ENCODE measurements at places on chromosomes 16 and 17. TPM values are rescaled to one million over a fixed set of nuclear protein-coding genes. Genes with fewer than 3 reads are reported as not detected.
A peak's percentile ranks its signal among the peaks of the same experiment; 100 is the strongest.

- no peak for DNase-seq
These were observed 802 bp downstream of the CYLD start for GRCh38 chr16:50742576-50743200.

GRCh38 chr16:1580956-1581355 lies 30.9 kb downstream of the IFT140 start:
- no peak for DNase-seq

DNA sequence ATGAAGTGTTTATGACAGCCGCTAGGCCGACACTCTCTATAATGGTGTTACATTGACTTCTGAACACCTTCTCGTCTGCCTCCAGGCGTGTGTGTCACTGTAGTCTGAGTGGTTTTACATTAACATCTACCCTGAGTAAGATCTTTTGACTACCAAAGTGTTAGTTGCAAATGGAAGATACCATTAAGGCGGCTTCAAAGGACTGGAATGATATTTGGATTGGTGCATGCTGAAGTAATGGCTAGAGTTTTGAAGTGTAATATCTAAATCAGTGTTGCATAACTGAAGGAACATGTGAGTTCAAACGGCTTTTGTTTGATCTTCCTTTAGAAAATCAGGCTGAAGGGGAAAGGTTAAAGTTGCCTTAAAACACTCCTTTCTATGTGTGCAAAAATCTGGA lies 52.2 kb downstream of the BCAS3 start:
- DNase-seq = no peak

DNA sequence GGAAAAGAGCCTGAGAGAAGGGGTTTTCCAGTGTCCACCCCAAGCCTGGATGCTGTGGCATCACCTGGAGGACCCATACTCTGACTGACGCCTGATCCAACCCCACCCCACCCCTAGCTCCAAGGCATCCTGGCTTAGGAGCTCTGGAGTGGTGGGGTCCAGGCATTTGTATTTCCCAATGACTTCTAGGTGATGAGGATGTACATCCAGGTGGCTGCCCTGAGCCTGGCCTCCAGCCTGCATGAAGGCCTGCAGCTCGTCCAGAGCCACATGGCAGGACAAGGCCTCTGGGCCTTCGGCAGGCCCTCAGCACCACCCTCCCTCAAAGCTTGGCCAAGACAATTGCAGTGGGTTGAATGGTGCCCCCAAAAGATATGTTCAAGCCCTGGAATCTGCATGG lies 347.5 kb downstream of the C16orf95 start:
- DNase-seq = no peak

GDE1 gene
- 87.7 TPM for total RNA-seq

GRCh38 chr17:13843862-13844635 lies 225.3 kb upstream of the COX10 start:
- DNase-seq = peak; percentile 10

- DNase-seq = no peak
These were observed 16.8 kb downstream of the SMCR8 start for GRCh38 chr17:18331879-18332278.

WNT9B gene
- not detected for total RNA-seq

- DNase-seq = no peak
These were observed 169.0 kb downstream of the ENGASE start for GRCh38 chr17:79243603-79243990.

DNA sequence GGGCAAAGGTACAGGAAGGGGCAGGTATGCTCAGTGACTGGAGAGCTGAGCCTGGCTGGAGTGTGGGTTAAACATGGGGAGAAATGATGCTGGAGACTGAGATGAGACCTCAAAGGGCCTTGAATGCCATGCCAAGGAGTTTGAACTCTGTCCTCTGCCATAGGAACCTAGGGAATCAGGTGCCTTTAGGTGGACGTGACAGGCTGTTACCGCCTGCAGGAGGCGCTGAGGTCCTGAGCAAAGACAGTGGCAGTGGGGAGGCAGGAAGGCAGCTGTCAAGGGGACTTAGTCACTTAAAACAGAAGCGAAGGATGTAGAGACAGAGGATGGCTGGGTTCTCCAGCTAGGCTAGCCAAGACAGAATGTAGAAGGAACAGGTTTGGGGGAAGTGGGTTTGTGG lies 9.1 kb downstream of the PSMB3 start:
- DNase-seq = peak; percentile 32

GRCh38 chr16:8173111-8173644 lies 417.1 kb downstream of the TMEM114 start:
- peak; percentile 83 for DNase-seq

- no peak for DNase-seq
These were observed 14.8 kb upstream of the NUDT16L1 start for GRCh38 chr16:4678596-4678995.

PPP1R1B gene
- total RNA-seq = not detected

- no peak for DNase-seq
These were observed 55.4 kb downstream of the NLK start for GRCh38 chr17:28097901-28098300.

- DNase-seq = no peak
These were observed 92.4 kb upstream of the HS3ST2 start for GRCh38 chr16:22721511-22722100.

PRSS22 gene
- total RNA-seq = not detected

MYLK3 gene
- total RNA-seq = 0.14 TPM

GRCh38 chr17:33371377-33371776 lies 78.3 kb upstream of the ASIC2 start:
- DNase-seq = no peak

- no peak for DNase-seq
These were observed 10.2 kb downstream of the CNTNAP1 start for GRCh38 chr17:42692489-42692888.

TBX4 gene
- not detected for total RNA-seq

All from H4 (cell line).